Endodermal cell (in vitro differentiated cells): ENCODE measurements at places on chromosomes 11 and 22.
A peak's percentile ranks its signal among the peaks of the same experiment; 100 is the strongest.

GRCh38 chr11:110072930-110073329 is 20.3 kb upstream of the ZC3H12C start:
- DNase-seq = no peak

DNA sequence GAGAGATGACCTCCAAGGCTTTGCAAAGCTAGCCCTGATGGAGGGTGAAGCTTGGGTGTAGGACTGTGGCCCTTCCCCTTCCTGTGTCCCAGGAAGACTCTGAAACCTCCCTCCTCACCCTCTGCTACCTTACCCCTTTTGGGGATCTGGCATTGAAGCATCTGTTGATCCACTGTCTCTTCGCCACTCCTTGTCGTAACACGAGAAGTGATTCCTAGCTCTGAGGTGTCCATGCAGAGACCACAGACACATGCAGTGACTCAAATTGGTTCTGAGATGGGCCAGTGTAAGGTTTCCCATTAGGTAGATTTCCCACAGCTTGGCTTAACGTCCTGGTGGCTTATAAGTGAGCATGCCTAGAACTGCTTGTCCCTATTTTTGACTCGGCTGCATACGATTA is 101.4 kb downstream of the ZBTB16 start:
- no peak for DNase-seq

DNA sequence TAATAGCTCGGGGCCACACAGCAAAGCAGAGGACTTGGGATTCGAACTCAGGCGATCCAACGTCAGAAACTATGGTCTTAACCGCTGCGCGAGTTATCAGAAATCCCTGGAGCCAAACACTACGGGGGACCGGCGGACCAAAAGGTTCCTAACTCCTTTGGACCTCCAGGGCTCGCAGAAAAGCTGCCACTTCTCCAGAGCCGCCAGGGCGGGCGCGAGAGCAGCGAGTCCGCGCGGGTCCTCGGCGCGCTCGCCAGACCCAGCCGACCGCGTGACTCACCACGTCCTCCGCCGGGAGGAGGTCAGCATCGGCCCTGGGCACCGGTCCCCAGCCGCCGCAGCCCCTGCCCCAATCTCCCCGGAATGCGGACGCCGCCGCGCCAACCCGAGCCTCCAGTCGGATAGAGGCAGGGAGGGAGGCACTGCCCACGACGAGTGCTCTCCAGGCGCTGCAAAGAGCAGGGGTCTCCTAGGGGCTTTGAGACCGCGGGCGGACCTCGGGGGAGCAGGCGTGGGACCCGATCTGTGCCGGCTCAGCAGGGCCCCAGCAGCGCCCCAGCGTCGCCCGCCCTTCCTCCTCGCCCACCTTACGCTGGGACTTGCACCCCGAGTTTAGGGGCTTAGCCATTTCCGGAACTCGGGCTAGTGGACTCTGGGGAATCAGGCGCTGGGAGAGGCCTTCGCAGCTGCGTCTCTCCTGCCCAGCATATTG is 6.2 kb upstream of the ALX4 start:
- peak; percentile 78 for DNase-seq

DNA sequence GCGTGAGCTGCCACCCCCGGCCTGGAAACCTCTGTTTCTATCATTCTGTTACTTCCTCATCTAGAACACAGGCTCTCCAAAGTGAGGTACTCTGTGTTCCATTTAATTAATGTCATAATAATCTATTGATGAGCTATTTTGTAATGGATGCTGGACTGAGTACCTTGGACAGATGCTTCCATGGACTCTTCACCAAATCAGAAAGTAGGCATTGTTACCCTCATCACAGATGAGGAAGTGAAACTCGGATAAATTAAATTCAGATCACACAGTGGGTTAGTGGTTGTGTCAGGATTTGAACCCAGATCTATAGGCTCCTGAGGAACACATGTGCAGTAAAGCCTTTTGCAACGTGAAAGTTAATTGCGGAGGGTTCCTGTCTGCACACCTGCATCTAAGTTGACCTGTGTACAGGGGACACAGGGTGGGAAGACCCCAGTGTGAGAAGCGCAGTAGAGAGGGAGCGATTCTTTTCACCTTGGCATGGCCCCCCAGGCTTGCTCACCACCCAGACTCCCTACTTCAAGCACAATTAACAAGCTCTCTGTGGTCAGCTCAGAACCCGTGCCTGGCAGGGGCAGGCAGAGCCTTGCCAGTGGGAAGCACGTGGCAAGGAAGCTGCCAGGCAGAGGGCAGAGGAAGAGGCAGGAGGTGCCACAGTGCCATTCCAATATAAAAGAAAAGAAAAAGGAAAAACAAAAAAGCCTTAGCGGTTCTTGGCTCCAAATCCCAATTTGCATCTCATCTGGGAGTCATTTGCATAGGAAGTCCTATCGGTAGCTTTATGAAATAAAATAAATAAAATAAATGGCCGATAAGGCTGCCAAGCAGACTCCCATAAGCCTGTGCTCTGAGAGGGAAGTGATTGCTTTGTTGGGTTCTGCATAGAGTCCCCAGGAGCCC is 239.3 kb downstream of the GRIK4 start:
- DNase-seq = no peak

- peak; percentile 96 for DNase-seq
These were observed 31.7 kb downstream of the POLR3H start for GRCh38 chr22:41512421-41513194.

- DNase-seq = peak; percentile 89
These were observed at the start of gene TMEM184B for GRCh38 chr22:38272373-38273134. TMEM184B (minus strand) TSS chr22:38273010; CDS start chr22:38247961, 25,049 bp downstream.

DNA sequence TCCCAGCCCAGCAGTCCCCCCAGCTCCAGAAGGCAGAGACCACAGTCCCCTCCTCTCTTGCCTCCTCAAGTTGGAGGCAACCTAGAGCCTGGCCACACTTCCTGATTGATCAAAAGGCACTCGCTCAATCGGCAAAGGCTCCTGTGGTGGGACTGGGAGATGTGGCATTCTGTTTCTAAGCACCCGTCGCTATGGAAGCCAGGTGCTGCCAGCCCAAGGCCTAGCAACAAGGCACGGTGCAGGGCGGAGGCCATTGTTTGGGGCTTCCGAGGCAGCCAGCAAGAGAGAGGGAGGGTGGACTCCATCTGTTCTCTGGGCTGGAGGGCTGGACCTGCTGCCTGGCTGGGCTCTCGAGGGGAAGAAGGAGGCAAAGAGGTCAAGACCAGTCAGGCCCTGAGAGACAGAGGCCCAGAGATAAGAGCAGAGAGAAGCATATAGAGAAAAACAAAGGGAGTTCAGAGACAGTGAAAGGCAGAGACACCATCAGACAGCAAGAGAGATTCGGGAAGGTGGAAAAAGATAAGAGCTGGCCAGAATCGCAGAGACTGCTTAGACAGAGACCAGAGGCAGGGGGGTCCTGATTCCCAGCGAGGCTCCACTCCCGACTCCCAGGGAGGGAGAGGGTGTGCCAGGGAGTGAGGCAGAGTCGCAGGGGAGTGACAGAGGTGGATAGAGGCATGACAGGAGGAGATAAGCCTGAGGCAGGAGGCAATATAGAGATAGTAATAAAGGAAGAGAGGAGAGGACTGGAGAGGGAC is 21.2 kb downstream of the PDE2A start:
- DNase-seq = peak; percentile 90

DNA sequence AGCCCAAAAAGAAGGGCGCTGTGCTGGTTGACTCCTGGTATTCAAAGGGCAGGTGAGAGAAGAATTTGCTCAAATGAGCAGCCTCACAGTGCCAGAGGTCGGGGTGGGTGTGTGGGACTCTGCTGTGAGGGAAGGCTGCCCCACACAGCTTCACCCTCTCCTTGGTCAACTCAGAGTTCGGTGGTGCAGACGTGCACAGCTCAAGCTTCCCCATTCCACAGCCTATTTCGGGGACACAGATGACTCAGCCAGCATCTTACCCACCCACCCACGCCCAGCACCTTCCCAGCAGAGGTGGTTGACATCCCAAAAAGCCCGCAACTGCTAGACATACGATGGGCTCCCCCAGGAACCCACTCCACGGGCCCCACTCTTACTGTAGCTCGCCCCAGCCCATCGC is 46.5 kb upstream of the CCND1 start:
- DNase-seq = no peak

GRCh38 chr11:68314203-68315170 is 2.1 kb downstream of the LRP5 start:
- peak; percentile 80 for DNase-seq

DNA sequence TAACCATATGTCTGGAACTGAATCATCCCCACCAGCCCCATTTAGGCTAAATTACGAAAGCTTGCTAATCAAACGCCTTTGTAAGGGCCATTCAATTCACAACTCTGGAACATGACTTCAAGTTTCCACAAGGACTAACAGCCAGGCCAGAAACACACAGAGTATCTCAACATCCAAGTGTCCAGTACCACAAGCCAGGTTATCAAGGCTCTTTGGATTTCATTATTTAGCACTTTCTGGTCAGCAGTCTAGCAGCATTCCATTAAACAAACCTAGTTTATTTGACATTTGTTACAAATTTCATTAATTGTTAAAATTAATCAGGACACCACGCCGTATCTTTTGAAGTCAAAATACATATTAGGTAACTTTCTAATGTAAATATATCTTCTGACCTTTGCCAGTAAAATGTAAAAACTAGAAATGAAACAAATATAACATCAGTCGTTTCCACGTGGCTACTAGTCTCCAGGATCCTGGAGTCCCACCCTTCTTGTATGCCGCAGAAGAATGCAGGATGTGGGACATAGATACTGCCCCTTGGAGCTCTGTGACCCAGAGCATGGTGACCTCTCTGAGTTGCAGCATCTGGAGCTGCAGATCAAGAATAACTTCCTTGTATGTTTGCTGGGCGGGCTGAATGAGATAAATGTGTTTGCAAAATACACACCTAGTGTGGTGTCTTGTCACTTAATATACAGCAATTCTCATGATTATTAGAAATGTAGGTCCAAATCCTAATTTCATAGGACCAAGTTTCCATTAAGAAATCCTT is 64.7 kb downstream of the MPPED2 start:
- DNase-seq = no peak

DNA sequence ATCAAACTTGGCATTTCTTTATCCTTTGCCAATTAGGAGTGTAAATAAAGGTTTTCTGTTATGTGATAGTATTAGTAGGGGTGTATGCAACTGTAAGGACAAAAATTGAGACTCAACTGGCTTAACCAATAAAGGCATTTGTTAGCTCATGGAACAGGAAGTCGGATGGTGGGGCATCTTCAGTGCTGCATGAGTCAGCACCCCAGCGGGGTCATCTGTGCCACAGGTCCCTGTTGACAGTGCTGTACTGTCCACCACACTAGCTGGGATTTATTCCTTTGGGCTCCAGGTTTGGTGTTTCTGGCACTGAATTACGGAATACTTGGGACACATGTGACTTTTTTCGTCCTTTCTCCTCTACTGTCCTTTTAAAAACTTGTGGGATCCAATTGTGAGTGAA is 86.0 kb downstream of the PPP6R3 start:
- DNase-seq = no peak

DNA sequence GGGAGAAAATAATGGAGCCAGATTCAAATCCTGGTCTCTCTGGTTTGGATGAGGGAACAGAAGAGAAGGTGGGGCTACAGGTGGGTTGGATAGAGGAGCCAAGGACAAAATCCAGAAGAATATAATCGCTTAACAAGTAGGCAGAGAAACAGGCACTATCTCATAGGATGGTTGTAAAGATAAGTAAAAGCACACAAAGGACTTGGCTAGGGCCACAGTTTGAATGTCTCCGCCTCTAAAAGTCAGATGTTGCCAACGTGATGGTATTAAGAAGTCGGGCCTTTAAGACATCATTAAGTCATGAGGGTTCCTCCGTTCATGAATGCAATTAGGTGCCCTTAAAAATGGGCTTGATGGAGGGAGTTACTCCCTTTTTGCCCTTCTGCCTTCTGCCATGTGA is 42.8 kb downstream of the SIK3 start:
- DNase-seq = no peak

DNA sequence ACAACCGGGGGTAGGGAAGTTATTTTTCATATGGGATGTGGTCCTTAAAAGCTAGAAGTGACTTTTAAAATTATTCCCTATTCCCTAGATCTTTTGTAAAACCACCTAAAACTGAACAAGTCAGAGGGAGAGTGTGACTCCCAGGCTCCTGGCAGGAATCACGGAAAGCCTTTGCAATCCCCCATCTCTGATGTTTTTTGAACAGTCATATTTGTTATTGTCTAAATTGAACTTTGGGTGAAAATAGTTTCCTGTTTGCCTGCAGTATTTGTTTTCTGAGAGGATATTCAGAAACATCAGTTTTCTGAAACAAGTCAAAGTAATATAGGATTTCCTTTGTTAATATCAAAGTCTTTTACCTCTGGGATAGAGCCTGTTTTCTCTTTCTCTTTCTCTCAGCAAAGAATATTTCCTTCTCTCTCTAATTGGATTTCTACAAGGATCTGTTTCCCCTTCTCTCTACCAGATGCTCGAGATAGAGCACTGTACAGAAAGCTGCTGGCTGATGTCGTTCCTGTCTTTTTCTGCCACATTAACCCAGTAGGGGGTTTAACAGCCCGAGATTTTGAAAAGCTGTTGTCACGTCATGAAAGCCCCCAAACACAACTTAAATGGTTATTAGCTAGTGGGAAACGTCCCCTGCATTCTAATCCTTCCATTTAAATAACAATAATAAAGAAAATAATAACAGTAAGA is 132.2 kb upstream of the PITPNB start:
- DNase-seq = no peak

DNA sequence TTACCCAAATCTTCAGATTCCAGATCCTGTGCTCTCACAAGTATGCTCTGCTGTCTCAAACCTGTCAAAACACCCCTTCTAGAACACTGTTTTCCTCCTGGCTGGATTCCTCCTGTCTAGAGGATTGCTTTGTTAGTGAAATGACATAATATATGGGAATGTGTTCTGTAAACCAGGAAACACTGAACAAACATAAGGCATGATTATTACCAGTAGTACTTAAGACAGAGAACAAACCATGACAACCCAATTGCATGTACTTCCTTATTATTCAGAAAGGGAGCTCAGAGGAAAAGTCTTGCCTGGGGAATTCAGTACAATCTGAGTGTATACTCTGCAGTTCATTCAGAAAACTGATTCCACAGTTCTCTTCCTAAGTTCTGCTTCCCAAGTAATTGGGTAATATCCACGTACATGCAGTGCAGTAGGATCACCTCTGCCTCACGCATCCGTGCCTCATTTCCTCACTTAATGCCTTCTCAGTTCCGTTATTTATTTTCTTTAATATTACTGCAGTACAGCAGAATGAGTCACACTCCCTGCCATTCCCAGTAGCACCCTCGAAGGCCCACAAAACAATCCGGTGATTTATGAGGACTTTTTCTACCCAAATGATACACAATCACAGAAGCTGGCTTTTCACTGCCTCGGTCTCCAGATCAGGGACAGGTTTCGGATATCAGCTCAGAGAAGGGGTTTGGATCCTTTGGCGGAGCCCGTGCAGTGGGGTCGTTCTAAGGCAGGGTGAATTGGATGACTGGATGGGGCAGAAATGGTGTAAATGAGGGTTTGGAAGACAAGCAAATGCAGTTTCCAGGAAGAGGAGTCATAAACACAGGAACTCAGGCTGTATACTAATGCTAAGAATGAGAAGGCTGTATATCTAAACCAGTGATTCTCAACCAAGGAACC is 896.9 kb downstream of the KCNA4 start:
- no peak for DNase-seq

- no peak for DNase-seq
These were observed 2.8 kb downstream of the MAP3K11 start for GRCh38 chr11:65611028-65611757.

- DNase-seq = no peak
These were observed 51.7 kb downstream of the PITPNB start for GRCh38 chr22:27867085-27867952.

- DNase-seq = peak; percentile 65
These were observed 6.8 kb upstream of the CHRM1 start for GRCh38 chr11:62928011-62928410.
